Upper lobe of right lung (tissue), 1 donor: ENCODE measurements at places on chromosomes 7 and 10. TPM values are rescaled to one million over a fixed set of nuclear protein-coding genes. Genes with fewer than 3 reads are reported as not detected.

ZNF107 gene
- 3.4 TPM for total RNA-seq

DNA sequence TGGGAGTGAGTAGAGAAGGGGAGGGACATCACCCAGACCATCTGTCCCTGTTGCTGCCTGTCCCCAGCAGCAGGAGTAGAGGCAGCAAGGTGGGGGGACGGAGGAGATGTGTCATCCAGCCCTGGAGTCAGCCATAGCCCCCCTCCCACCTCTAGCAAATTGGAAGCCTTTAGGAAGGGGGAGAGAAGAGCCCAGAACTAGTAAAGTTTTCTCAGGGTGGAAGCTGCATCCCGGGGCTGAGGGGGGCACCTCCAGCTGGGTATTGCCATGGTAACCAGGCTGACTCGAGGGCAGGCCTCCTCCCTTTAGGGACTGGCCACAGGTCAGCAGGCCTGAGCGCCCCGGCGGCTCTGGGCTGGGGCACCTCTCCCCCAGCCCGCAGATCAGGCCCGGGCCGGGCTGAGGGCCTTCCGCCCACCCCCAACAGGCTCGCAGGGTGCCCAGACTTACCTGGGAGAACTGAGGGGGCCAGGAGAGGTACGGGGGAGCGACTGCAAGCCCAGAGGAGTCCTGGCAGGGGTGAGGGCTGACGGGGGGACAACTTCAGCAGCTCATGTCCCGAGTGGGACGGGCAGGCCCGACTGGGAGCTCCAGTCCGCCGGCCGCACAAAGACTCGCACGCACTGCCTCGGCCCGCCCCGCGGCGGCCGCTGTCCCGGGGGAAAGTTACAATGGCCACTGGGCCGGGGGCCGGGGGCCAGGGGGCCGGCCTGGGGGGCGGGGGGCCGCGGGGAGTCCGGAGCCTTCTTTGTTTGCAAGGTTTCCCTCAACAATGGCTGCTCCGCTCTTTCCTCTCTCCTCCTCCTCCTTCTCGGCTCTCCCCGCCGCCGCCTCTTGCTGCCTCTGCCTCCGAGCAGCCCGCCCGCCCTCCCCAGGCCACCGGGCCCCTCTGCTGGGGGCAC, 6.0 kb downstream of the LDB1 start:
- peak overlapping the region; percentile 70 for H3K4me3 ChIP-seq
- peaks cover 61% of the 10 kb centered on the region for H3K4me1 ChIP-seq
- DNase-seq = peak; percentile 69
- peak overlapping the region; percentile 84 for H3K27ac ChIP-seq

DNA sequence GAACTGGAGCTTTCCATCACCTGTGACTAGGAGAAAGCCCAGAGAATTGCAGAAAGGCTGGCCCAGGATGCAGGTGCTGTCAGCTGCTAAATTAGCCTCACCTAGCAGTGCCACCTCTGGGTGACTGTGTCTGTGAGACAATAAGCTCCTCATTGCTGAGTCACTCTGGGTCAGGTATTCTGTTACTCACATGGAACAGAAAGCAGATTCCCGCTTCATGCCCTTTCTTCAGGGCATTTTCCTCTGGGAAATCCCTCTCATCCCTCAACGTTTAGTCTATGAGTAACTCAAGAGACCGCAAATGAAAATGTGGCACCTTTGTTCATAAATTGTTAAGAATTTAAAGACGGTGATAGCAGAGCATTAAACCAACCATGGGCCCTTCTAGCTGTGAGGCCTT, 184.0 kb downstream of the ADAM12 start:
- H3K4me3 ChIP-seq = no peak overlapping the region
- no peaks in the 10 kb centered on the region for H3K4me1 ChIP-seq
- H3K27ac ChIP-seq = no peak overlapping the region
- no peak for DNase-seq
- no peaks in the 10 kb centered on the region for H3K36me3 ChIP-seq
- no peaks in the 10 kb centered on the region for H3K27me3 ChIP-seq

- peaks cover 60% of the 10 kb centered on the region for H3K4me1 ChIP-seq
- peaks cover 21% of the 10 kb centered on the region for H3K36me3 ChIP-seq
- no peaks in the 10 kb centered on the region for H3K27me3 ChIP-seq
- peak overlapping the region; percentile 58 for H3K4me3 ChIP-seq
- DNase-seq = peak; percentile 83
These were observed 147.6 kb downstream of the ARID5B start for GRCh38 chr10:62048919-62049623.

DNA sequence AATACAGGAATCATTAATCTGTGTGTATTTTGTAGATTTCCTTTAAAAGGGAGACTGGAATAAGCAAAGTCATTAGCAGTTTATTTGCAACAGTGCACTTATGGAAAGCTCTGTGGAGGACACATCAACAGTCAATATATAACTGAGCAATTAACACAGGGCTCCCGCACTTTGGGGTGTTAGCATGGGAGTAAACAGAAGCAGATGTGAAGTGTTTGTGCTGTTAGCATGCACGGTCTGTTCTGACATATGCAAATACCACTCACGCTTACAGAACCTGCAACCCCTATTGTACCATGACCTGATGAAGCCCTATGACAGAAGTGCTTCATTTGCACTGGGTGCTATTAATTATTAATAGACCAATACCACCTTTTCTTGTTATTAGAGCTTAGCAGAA, 118.9 kb downstream of the PPP1R3A start:
- no peaks in the 10 kb centered on the region for H3K36me3 ChIP-seq
- H3K4me3 ChIP-seq = no peak overlapping the region
- no peaks in the 10 kb centered on the region for H3K27me3 ChIP-seq

DNA sequence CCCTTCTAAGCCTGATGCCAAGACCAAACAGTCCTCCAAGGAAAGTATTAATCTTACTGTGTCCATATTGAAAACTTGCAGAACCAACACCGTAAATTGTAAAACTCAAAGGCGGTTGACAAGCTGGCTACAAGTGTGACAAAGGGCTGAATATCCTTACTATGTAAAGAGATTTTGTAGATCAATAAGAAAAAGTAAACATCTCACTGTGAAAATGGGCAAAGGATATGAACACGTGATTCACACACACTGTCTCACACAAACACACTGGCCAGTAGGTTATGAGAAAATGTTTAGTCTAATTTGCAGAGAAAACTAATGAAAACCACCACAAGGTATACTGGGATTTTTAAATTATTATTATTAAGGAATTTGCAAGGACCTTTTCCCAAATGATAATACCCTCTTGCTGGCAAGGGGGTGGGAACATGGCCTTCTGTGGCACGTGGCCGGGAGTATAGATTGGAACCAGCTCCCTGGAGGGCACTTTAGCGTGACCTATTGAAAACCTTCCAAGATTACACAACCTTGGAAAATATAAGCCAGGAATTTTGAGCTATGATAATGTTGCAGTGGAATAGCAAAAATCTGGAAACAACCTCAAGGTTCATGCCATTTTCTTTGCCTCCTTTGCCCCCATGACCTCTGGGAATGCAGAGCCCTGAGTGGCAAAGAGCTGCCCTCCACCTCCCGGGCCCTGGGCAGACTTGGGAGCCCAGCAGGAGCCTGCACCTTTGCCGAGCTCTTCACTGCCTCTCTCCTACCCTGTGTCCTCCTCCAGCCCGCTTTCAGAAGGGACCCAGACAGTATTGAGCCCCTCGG, 26.2 kb upstream of the SLC29A3 start:
- DNase-seq = no peak
- H3K36me3 ChIP-seq = peaks cover 5% of the 10 kb centered on the region
- H3K4me3 ChIP-seq = no peak overlapping the region
- no peaks in the 10 kb centered on the region for H3K27me3 ChIP-seq
- H3K4me1 ChIP-seq = peaks cover 6% of the 10 kb centered on the region
- no peak overlapping the region for H3K27ac ChIP-seq
